ENCODE measurements at places on chromosomes 2 and 18. TPM values are rescaled to one million over a fixed set of nuclear protein-coding genes. Genes with fewer than 3 reads are reported as not detected.

DNA sequence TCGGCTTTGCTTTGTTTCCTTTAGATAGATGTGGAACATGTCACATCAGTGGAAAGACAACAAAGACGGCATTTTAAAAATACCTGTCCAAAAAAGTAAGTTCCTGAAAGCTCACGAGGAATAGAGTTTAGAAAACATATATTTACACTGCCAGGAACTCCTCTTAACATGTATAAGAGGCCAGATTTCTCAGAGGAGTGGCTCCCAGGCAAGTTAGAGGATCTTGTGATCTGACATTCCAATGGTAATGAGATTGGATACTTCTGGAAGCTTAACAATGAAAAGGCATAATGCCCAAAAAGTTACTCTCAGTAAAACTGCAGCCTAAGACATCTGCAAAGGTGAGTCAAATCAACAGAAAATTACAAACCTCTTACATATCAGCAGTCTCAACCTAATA, 77.1 kb downstream of the CYRIA start:
- no peak for DNase-seq

The GPR75 gene
- total RNA-seq, result 1.5 TPM

DNA sequence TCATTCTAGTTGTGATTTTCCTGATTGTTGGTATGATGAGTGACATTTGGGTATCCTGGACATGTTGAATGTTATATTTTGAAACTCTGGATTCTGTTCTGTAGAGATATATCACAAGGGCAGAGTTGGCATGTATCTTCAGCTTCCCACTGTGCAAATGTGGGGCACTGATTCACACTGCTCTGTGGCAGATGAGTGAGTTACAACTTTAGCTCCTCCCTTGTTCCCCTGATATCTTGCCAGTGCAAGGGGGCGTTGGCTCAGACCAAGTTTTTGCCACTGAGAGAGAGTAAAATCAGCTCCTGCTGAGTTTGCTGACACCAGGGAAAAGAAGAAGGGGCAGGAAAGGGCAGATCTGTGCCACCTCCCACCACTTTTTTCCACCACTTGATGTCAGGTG, 199.6 kb upstream of the MMADHC start:
- DNase-seq, result no peak

GRCh38 chr2:165467921-165468320, 1.6 kb upstream of the CSRNP3 start:
- DNase-seq, result no peak

- no peak for DNase-seq
Measured at GRCh38 chr2:225452677-225453076, 53.2 kb downstream of the NYAP2 start.

DNA sequence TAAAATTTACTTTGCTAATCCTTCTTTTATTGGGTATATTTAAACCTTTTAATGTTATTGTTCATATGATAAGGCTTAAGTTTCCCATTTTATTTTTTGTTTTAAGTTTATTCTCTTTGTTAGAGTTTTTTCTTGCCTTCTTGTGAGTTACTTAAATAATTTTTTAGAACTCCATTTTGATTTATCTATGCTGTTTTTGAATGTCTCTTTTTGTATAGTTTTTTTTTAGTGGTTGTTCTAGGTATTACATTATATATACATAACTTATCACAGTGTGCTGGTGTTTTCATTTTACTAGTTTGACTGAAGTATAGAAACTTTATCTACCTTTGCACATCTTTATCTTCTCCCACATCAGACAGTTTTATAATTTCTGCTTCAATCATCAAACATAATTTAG, 49.4 kb upstream of the TGFA start:
- DNase-seq, result no peak
